Neural progenitor cell (in vitro differentiated cells): ENCODE measurements at places on chromosomes 3 and 15. TPM values are rescaled to one million over a fixed set of nuclear protein-coding genes. Genes with fewer than 3 reads are reported as not detected.

Gene CYP11A1
- 0.99 and 1.1 TPM in 2 replicates for total RNA-seq

- H3K36me3 ChIP-seq: no peaks in the 10 kb centered on the region
- H3K27me3 ChIP-seq: no peaks in the 10 kb centered on the region
- H3K27ac ChIP-seq: no peak overlapping the region
- H3K4me1 ChIP-seq: peaks cover 18% of the 10 kb centered on the region
- no peak for DNase-seq
- no peak overlapping the region for H3K4me3 ChIP-seq
Observed at GRCh38 chr3:144556392-144556791, 584.8 kb downstream of the DIPK2A start.

DNA sequence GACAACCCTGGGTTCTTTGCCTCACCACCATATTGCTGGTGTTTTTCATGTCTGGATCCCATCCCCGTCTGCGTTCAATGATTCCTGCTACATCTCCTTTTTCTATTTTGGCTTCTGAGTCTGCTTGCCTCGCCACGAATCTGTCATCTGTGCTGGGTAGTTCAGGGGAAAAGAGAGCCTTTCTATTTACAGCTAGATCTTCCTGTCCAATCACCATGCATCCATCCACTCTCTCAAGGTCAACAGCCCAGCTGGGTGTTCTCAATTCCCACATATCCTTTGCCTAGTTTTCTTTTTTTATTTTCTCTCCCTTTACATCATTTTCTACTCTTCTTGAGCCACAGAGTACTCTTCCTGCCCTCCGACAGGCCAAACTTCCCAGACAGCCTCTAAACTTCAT lies 104.8 kb upstream of the RAD18 start:
- no peaks in the 10 kb centered on the region for H3K36me3 ChIP-seq
- no peak overlapping the region for H3K27ac ChIP-seq
- no peak overlapping the region for H3K4me3 ChIP-seq
- H3K27me3 ChIP-seq: no peaks in the 10 kb centered on the region
- no peak for DNase-seq
- no peaks in the 10 kb centered on the region for H3K4me1 ChIP-seq

GRCh38 chr15:62739507-62739906 lies 303.0 kb upstream of the TPM1 start:
- H3K36me3 ChIP-seq: no peaks in the 10 kb centered on the region
- no peak overlapping the region for H3K4me3 ChIP-seq
- no peaks in the 10 kb centered on the region for H3K27me3 ChIP-seq
- H3K27ac ChIP-seq: no peak overlapping the region

- no peaks in the 10 kb centered on the region for H3K36me3 ChIP-seq
- DNase-seq: no peak
- no peak overlapping the region for H3K27ac ChIP-seq
- no peak overlapping the region for H3K4me3 ChIP-seq
- H3K4me1 ChIP-seq: peaks cover 6% of the 10 kb centered on the region
Observed at GRCh38 chr3:187946981-187947380, 201.7 kb upstream of the BCL6 start.

DNA sequence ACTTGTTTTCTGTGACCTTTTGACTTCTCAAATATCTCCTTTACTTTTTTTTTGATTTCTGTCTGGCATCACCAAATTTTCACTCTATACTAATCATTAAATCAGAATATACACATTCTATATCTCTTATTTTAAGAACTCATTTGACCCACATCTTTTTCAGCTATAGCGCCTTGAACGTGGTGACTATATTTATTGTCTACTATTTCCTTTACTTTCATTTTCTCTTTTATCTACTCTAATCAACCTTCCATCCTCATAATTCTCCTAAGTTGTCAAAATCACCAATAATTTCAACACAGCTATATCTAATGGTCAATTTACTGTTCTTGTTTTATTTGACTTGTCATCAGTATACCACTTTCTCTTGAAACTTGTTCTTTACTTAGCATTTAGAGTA lies 119.0 kb upstream of the CBLB start:
- H3K4me3 ChIP-seq: no peak overlapping the region
- DNase-seq: no peak
- H3K27me3 ChIP-seq: no peaks in the 10 kb centered on the region
- H3K36me3 ChIP-seq: no peaks in the 10 kb centered on the region

- no peaks in the 10 kb centered on the region for H3K36me3 ChIP-seq
- no peak for DNase-seq
- H3K27me3 ChIP-seq: no peaks in the 10 kb centered on the region
- no peaks in the 10 kb centered on the region for H3K4me1 ChIP-seq
- H3K4me3 ChIP-seq: no peak overlapping the region
Observed at GRCh38 chr3:178761024-178761423, 224.8 kb downstream of the KCNMB2 start.

Gene CXCR6
- total RNA-seq: not detected in 2 replicates

Gene XCR1
- not detected in 2 replicates for total RNA-seq

Gene BOC
- total RNA-seq: 35.2 and 57.3 TPM in 2 replicates

Gene NRG4
- total RNA-seq: 0.06 and 0.36 TPM in 2 replicates

DNA sequence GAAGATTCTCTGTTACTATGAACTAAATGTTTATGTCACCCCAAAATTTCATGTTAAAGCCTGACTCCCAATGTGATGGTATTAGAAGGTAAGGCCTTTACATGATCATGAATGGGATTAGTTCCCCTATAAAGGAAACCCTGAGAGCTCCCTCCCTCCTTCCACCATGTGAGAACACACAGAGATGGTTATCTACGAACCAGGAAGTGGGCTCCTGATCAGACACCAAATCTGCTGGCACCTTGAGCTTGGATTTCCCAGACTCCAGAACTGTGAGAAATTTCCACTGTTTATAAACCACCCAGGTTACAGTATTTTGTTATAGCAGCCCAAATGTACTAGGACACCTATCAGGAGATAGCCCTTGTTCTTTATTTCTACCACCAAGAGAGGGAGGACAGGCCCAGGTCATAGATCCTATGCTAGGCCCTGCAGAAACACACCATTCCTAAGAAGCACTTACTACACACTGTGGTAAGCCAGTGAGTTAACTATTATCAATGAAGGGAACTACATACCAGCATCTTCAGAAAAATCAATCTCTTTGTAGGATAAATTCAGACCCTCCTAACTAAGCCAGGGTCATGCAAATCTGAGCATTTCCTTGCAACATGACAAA lies 59.0 kb downstream of the PRKAR2A start:
- no peak overlapping the region for H3K4me3 ChIP-seq
- H3K4me1 ChIP-seq: no peaks in the 10 kb centered on the region
- H3K27me3 ChIP-seq: no peaks in the 10 kb centered on the region
- DNase-seq: no peak
- H3K27ac ChIP-seq: no peak overlapping the region
- H3K36me3 ChIP-seq: no peaks in the 10 kb centered on the region

- no peak overlapping the region for H3K4me3 ChIP-seq
- H3K27me3 ChIP-seq: no peaks in the 10 kb centered on the region
- DNase-seq: peak; percentile 36
- no peaks in the 10 kb centered on the region for H3K36me3 ChIP-seq
- peaks cover 12% of the 10 kb centered on the region for H3K4me1 ChIP-seq
Observed at GRCh38 chr3:189340680-189341460, 169.1 kb downstream of the TPRG1 start.

GRCh38 chr3:4853749-4854140 lies 125.5 kb upstream of the BHLHE40 start:
- no peaks in the 10 kb centered on the region for H3K4me1 ChIP-seq
- no peaks in the 10 kb centered on the region for H3K36me3 ChIP-seq
- H3K27me3 ChIP-seq: no peaks in the 10 kb centered on the region
- DNase-seq: no peak

Gene MTMR10
- 8.8 and 18.7 TPM in 2 replicates for total RNA-seq

DNA sequence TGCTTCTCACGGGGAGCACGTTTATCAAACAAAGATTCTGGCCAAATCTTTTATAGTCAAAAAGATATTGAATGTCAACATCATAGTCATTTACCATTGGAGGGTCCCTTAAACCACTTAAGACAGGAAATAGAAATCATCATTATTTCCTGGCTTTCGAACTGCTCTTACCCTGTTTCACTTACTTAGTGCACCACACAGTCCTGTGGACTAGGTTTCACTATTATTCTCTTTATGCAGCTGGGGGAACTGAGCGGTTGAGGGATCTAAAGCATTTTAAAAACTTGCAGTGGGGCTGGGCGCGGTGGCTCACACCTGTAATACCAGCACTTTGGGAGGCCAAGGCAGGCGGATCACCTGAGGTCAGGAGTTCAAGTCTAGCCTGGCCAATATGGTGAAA lies 13.7 kb upstream of the TPRG1 start:
- no peaks in the 10 kb centered on the region for H3K4me1 ChIP-seq
- no peaks in the 10 kb centered on the region for H3K27me3 ChIP-seq
- no peak for DNase-seq
- H3K4me3 ChIP-seq: no peak overlapping the region
- H3K36me3 ChIP-seq: no peaks in the 10 kb centered on the region

- H3K36me3 ChIP-seq: no peaks in the 10 kb centered on the region
- H3K27ac ChIP-seq: no peak overlapping the region
- H3K27me3 ChIP-seq: peaks cover 36% of the 10 kb centered on the region
- DNase-seq: peak; percentile 24
- H3K4me3 ChIP-seq: peak overlapping the region; percentile 78
Observed at GRCh38 chr3:143118630-143119008, 952 bp upstream of the CHST2 start.

GRCh38 chr15:51861557-51862359 lies 32.3 kb downstream of the TMOD3 start:
- H3K4me1 ChIP-seq: no peaks in the 10 kb centered on the region
- no peak overlapping the region for H3K27ac ChIP-seq
- no peaks in the 10 kb centered on the region for H3K36me3 ChIP-seq
- no peaks in the 10 kb centered on the region for H3K27me3 ChIP-seq
- no peak for DNase-seq

Gene LMCD1
- total RNA-seq: 0.15 TPM in 1 of 2 replicates, not detected in the other

Gene SAMMSON
- not detected in 2 replicates for total RNA-seq

DNA sequence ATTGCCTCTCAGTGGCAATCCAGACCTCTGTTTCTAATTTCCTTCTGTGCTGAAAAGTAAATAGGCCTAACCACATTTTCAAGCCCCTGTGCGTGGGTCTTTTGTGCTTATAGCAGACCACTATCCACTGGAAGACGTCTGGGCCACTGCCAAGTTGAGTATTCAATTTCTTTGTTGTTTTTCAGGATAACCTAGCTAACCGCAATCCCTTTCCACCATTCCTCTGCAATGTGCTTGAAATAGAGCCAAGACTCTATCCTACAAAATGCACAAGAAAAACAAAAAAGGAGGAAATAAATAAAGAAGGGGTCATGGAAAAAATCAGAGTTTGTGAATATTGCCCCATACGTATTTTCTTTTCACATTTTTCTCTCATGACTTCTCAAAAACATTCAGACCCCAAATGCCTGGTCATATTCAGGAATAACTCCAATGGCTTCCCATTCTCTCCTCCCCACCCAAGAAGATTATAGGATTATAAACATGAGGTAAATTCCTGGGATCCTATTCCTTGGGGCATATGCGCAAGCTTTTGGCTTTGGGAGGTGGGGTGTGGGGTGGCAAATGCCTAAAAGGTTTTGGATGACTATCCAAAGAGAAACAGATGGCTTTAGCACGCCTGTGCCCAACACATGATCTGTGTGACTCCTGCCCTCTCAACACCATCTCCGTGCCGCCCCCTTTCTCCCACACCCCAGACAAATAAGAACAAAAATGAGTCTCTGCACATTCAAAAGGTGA lies 217.9 kb upstream of the THBS1 start:
- DNase-seq: no peak
- no peak overlapping the region for H3K27ac ChIP-seq
- no peaks in the 10 kb centered on the region for H3K36me3 ChIP-seq
- no peaks in the 10 kb centered on the region for H3K4me1 ChIP-seq

DNA sequence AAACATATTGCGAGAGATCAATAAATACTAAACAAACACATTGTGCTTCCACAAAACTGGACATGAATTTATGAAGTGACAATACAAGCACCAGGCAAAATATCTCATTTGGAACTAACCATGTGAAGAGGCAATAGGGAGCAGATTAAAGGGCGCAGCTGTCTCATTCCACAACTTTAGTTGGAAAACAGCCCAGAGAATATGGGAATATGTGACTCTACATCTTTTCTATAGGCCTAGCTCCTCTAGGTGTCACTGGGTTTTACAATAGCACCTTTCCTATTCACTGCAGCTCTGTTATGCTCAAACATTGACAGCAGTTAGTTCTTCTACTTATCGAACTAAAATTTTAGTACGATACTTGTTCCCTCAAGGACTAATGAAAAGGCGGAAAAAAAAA lies 866.3 kb upstream of the GBE1 start:
- DNase-seq: no peak
- no peaks in the 10 kb centered on the region for H3K4me1 ChIP-seq
- no peaks in the 10 kb centered on the region for H3K36me3 ChIP-seq
- H3K4me3 ChIP-seq: no peak overlapping the region

Gene TMOD2
- total RNA-seq: 1.9 and 3.2 TPM in 2 replicates

DNA sequence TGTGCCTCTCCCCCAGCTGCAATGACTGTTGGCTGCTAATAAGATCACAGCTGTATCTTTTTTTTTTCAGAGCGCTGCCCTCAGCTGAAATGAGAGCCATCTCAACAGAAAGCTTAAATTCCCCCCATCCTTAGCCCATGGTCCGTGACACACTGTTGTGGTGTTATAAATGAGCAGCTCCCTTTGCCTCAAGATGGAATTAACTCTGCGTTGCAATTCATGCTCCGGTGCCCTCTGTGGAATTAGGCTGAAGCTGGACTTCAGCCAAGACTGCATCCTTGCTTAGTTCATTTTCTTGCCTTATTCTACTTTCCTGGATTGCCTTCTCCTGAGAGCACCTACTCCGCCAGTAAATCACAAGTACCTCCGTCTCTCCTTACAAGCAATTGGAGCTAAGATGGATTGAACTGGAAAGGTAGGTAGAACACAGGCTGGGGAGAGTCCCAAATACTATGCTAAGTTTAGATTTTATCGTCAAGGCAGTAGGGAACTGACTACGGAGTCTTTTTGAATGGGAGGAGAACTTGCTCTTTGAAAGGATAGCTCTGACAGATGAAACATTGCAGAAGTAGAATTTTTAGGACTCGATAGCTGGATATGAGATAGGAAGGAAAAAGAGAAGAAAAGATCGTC lies 39.0 kb upstream of the THRB start:
- H3K27me3 ChIP-seq: no peaks in the 10 kb centered on the region
- H3K4me3 ChIP-seq: no peak overlapping the region
- no peak overlapping the region for H3K27ac ChIP-seq
- H3K36me3 ChIP-seq: no peaks in the 10 kb centered on the region
- DNase-seq: no peak

GRCh38 chr3:26648461-26648860 lies 25.9 kb downstream of the LRRC3B start:
- no peak overlapping the region for H3K4me3 ChIP-seq
- no peaks in the 10 kb centered on the region for H3K27me3 ChIP-seq
- H3K27ac ChIP-seq: no peak overlapping the region
- H3K36me3 ChIP-seq: no peaks in the 10 kb centered on the region
- H3K4me1 ChIP-seq: peaks cover 19% of the 10 kb centered on the region

Gene RHOV
- total RNA-seq: 1.2 TPM in 1 of 2 replicates, not detected in the other

Gene SEC11A
- total RNA-seq: 402 and 589 TPM in 2 replicates

Gene SLC2A2
- total RNA-seq: not detected in 2 replicates
